H4 (cell line): ENCODE measurements at places on chromosomes 2 and 18.

DNA sequence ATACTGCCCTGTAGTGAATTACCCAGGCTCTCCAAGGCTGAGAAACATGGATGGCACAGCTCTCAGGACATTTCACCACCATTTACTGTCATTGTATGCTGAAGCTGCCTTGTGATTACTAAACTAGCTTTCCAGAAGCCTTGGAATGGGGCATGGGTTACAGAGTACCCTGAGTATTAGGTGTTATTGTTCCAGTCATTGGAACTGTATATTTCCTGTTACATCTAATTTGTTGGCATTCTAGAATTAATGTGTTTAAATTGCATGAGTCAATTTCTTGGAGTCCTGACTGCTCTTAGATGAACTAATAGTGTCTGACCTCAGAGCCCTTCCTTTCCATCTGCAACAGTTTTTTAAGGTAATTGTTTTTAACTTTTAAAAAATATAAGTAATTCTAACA lies 9.0 kb downstream of the DGUOK start:
- DNase-seq, result no peak

GRCh38 chr18:10936176-10937053 lies 213.0 kb downstream of the PIEZO2 start:
- DNase-seq, result no peak

DNA sequence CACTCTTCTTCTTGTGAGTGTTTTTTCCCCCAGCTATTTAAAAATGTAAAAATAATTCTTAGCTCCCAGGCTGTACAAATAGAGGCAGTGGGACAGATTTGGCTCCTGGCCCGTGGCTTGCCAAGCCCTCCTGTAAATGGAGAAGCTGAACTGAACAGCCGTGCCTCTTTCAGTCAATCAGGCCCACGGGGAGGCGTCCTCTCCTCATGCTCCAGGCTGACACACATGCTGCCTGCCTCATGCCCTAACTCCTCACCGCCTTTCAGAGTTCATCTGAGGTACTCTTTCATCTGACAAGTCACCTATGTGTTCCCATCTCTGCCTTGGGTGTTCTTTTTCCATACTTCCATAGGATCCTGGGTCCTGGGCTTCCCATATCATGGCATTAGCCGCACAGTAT lies 58.9 kb downstream of the BMP10 start:
- no peak for DNase-seq

GRCh38 chr2:38106405-38107094 lies 30.6 kb upstream of the CYP1B1 start:
- peak; percentile 35 for DNase-seq

- DNase-seq, result peak; percentile 23
These were observed 1.3 kb downstream of the ZNF521 start for GRCh38 chr18:25350489-25351251.

DNA sequence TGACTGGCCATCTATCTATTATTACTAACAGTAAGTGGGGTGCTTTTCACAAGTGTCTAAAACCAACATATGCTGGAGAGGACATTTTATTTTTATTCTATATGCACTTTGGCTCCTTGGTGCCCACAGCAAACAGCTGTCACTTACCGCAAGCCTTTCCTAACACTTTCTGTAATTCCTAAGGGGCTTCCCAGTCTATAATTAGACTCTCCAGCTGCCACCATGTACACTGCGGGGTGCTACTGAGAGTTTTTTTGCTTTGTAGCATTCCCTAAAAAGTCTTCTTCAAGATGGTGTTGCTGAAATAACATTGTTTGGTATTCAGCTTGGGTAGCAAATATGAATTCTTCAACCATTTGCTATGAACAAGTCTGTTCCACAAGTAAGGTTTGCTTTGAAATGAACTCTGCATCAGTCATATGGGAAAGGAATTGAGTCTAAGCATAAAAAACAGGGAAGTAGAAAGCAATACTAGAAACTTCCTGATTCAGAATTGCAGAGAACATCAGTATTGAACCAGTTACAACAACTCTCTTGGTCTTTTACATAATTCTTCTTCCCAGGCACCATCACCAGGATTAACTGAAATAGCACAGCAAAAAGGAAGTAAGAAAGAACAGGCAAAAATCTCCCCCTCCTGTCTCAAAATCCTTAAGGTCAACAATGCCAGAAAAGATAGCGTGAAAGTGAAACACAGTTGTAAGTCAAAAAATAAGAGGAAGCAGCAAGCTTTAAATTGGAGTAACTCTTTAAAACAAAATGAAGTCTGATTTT lies 28.6 kb downstream of the EPB41L3 start:
- DNase-seq, result no peak

GRCh38 chr18:24386681-24387080 lies 10.9 kb downstream of the OSBPL1A start:
- no peak for DNase-seq

GRCh38 chr18:26468931-26469340 lies 79.4 kb downstream of the KCTD1 start:
- no peak for DNase-seq

GRCh38 chr2:98122524-98122923 lies 35.6 kb downstream of the VWA3B start:
- DNase-seq, result no peak

GRCh38 chr2:24050041-24050979 lies 769 bp downstream of the FKBP1B start:
- no peak for DNase-seq

GRCh38 chr18:37493352-37493935 lies 72.2 kb downstream of the CELF4 start:
- no peak for DNase-seq
